ENCODE measurements at places on chromosomes 2 and 18. TPM values are rescaled to one million over a fixed set of nuclear protein-coding genes. Genes with fewer than 3 reads are reported as not detected.

Gene ATF2
- 22.5 TPM for total RNA-seq

Gene CYS1
- total RNA-seq, result 2.1 TPM

Gene CDH19
- not detected for total RNA-seq

Gene PAIP2B
- total RNA-seq, result 2.5 TPM

Gene LOXHD1
- total RNA-seq, result not detected

Gene CRYGD
- not detected for total RNA-seq

Gene IKZF2
- total RNA-seq, result 0.60 TPM

Gene NAT8
- total RNA-seq, result not detected

Gene LCT
- 0.40 TPM for total RNA-seq

Gene GCKR
- total RNA-seq, result 0.29 TPM

Gene HTR2B
- total RNA-seq, result not detected
